ENCODE measurements at places on chromosomes 1 and 21. TPM values are rescaled to one million over a fixed set of nuclear protein-coding genes. Genes with fewer than 3 reads are reported as not detected.
A peak's percentile ranks its signal among the peaks of the same experiment; 100 is the strongest.

HSPB7 gene
- not detected for total RNA-seq

DNA sequence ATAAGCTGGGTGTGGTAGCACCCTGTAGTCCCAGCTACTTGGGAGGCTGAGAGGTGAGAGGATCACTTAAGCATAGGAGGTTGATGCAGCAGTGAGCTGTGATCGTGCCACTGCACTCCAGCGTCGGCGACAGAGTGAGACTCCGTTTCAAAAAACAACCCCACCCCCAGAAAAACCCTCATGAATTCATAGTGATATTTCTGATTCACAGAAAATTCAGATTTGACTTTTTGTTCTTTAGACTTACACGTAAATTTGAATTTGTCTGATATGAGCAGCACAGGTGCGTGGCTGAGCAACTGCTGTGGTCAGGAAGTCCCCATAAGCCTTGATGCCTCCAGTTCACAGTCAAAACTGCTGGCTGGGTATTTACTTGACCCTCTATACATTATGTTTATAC is 10.0 kb upstream of the MORC3 start:
- no peaks in the 10 kb centered on the region for H3K27me3 ChIP-seq
- H3K27ac ChIP-seq, result no peak overlapping the region
- H3K4me3 ChIP-seq, result no peak overlapping the region

GRCh38 chr1:167489571-167490340 is 28.6 kb downstream of the CD247 start:
- DNase-seq, result peak; percentile 74
- no peaks in the 10 kb centered on the region for H3K4me1 ChIP-seq
- peak overlapping the region; percentile 46 for H3K4me3 ChIP-seq
- H3K36me3 ChIP-seq, result no peaks in the 10 kb centered on the region
- no peak overlapping the region for H3K27ac ChIP-seq

PRAMEF12 gene
- not detected for total RNA-seq

DNA sequence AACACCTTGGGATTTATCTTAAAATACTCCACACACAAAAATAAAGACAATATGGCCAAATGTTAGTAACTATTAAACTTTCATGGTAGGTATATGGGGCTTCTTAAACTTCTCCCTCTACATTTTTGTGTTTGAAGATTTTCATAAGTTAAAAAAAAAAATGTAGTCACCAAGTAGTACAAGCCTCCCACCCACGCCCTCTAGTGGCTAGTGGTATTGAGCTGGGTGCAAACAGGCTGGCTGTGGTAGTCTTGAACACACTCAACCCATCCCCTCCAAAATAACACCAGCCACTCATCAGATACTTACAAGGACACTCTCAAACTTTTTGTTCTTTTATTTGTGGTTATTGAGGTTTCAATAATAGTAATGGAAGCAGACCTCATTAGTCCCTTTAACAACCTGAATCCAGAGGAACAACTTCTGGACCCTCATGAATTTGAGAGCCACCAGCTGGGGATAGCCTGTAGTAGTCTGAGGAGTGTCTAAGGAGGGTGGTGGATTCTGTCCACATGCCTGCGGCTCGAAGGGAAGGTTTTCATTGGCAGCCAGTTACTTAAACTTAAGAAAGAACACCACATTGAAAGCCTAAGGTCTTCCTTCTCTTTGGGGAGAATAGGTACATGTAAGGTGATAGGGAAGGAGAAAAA is 15.6 kb downstream of the RD3 start:
- H3K4me1 ChIP-seq, result no peaks in the 10 kb centered on the region
- no peak overlapping the region for H3K27ac ChIP-seq
- H3K36me3 ChIP-seq, result no peaks in the 10 kb centered on the region
- H3K27me3 ChIP-seq, result no peaks in the 10 kb centered on the region
- no peak overlapping the region for H3K4me3 ChIP-seq
- DNase-seq, result peak; percentile 65

HHIPL2 gene
- 0.15 TPM for total RNA-seq

DNA sequence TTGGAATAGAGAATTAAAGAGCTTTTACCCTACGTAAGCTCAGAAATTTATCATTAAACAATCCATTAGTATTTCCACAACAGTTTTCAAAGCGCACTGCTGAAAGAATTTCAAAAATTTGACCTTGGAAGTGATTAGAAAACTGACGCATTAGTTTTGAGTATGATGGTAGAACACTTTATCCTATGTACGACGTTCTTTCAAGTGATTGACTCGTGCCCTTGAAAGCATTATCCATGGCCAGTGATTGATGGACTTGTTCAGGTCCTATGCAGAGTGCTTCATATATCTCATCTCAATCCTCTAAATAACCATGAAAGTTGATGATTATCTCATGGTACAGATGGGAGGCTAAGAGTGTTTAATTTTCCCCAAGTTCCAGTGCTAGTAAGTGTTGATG is 697.2 kb downstream of the USP25 start:
- H3K36me3 ChIP-seq, result no peaks in the 10 kb centered on the region
- H3K4me1 ChIP-seq, result no peaks in the 10 kb centered on the region
- no peak overlapping the region for H3K4me3 ChIP-seq
- H3K27me3 ChIP-seq, result no peaks in the 10 kb centered on the region
- DNase-seq, result no peak

DNA sequence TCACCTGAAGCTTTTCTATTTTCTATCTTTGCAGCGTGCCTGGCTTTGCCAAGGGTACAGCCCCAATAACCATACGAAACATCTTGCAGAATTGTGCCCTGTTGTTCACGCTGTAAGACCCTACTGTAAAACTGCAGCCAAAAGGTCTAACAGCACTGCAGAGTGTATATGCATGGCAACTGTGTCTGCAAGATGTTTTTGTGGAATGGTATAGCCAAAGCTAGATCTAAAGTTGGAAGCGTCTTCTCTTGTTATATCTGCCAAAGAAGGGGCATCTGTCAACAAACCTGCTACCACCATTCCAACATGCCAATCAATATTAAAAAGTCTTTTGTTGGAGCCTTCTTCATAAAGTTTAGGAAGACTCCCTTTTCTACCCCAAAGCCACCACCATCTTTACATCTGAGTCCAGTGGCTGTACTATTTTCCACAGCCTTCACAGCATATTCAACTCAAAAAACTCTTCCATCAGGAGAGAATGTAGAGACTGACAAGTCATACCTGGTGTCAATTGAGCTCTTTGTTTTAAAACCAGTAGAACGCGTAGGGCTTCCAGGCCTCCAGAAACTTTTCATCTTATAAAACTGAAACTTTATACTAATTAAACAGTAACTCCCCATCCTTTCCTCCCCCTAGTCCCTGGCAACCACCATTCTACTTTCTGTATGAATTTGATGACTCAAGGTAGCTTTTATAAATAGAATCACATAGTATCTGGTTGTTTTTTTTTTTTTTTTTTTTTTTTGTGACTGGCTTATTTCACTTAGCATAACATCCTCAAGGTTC is 40.0 kb downstream of the ZSCAN20 start:
- no peak overlapping the region for H3K27ac ChIP-seq
- no peaks in the 10 kb centered on the region for H3K27me3 ChIP-seq
- no peaks in the 10 kb centered on the region for H3K36me3 ChIP-seq
- no peak overlapping the region for H3K4me3 ChIP-seq
- no peak for DNase-seq

RIMS3 gene
- total RNA-seq, result 14.2 TPM

DNA sequence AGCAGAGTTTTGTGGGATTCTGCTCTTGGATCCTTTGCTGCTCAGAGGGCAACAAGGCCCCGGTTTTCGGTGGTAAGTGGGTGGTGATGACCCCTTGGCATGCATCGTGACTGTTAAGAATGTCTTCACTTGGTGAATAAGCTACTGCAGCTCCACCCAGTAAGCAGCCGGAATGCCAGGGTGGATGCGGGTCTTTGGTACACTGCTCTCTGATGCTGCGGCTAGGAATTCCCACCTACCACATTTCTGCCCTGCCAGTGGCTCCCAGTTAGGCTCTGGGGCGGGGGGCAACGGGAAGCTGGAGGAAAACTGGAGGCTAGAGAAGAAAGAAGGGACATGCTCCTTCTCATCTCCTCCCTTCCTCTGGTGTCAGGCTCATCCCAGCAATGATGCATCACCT is 180.4 kb upstream of the GALNT2 start:
- H3K4me1 ChIP-seq, result no peaks in the 10 kb centered on the region
- no peaks in the 10 kb centered on the region for H3K36me3 ChIP-seq
- H3K27me3 ChIP-seq, result no peaks in the 10 kb centered on the region
- H3K4me3 ChIP-seq, result no peak overlapping the region

- no peak overlapping the region for H3K27ac ChIP-seq
- no peak overlapping the region for H3K4me3 ChIP-seq
- DNase-seq, result no peak
- H3K36me3 ChIP-seq, result peaks cover 5% of the 10 kb centered on the region
- H3K4me1 ChIP-seq, result no peaks in the 10 kb centered on the region
These were observed 2.2 kb upstream of the LYPD8 start for GRCh38 chr1:248757784-248758195.

- H3K4me3 ChIP-seq, result peak overlapping the region; percentile 39
- peaks cover 10% of the 10 kb centered on the region for H3K4me1 ChIP-seq
- DNase-seq, result no peak
- H3K27me3 ChIP-seq, result no peaks in the 10 kb centered on the region
- peaks cover 1% of the 10 kb centered on the region for H3K36me3 ChIP-seq
These were observed 17.7 kb upstream of the A3GALT2 start for GRCh38 chr1:33338440-33339211.

CD244 gene
- not detected for total RNA-seq

ADCY10 gene
- total RNA-seq, result not detected

GRCh38 chr1:226719596-226720387 is 19.3 kb downstream of the ITPKB start:
- H3K27ac ChIP-seq, result no peak overlapping the region
- no peaks in the 10 kb centered on the region for H3K27me3 ChIP-seq
- H3K4me1 ChIP-seq, result peaks cover 21% of the 10 kb centered on the region
- H3K36me3 ChIP-seq, result no peaks in the 10 kb centered on the region

GRCh38 chr1:223631956-223632355 is 33.5 kb downstream of the CAPN8 start:
- H3K27me3 ChIP-seq, result no peaks in the 10 kb centered on the region
- no peaks in the 10 kb centered on the region for H3K36me3 ChIP-seq
- no peak overlapping the region for H3K27ac ChIP-seq
- H3K4me1 ChIP-seq, result no peaks in the 10 kb centered on the region
- no peak overlapping the region for H3K4me3 ChIP-seq

All from H9 (cell line).